ENCODE measurements at places on chromosomes 7 and 10.

DNA sequence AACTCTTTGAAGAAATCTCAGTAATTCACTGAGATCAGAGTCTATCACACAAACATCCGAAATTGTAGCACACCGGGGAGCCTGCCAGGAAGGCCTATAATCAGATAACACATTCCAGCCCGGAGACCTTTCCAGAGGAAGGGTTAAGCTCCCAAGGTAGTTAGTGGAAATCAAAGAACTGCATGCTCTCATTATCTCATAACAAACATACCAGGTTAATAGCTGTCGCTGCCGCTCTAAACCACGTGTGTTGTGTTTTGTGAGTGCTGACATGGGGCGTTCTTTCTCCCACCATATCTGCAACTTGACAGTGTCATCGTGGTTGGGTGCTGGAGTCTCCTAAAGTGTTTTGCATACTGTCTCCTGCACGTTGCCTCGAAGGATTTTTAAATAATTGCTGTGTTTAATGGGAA lies 120.7 kb upstream of the CARD11 start:
- DNase-seq = no peak

GRCh38 chr7:22001345-22002004 lies 55.8 kb upstream of the CDCA7L start:
- DNase-seq = peak; percentile 62

DNA sequence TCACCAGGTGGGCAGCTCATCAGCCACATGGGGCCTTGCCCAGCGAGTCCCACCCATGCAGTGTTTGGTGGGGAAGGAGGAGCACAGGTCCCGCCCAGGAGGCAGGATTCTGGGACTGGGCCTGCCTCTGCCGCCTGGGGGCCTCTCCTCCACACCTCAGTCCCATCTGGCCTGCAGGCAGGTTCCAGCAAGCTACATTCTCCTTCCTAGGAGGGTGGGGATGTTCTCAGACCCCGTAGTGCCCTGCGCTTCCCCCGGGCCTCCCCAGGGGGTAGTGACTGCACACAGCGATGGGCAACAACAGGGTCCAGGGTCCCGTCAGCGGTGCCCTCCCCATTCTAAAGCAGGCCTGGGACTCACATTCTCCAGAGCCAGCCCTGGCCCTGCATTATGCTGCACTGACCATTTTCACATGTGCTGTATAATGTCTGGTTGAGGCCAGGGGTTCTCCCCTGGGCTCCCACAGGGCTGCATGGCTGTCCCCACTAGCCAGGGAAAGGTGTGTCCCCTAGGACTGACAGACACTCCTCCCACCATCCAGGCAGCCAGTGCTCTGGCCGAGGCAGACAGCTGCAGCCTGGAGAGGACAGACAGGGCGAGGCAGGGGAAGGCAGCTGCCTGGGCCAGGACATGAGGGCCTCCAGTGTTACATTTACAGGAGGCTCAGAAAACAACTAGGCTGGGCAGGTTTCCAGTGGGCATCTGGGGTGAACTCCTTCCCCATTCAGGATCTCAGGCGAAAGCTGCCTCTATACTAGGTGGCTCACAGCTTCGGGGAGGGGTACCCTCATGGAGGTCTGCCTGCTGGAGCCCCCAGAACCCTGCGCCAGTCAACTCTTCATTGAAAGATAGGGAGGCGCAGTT lies 9.3 kb downstream of the RASGEF1A start:
- no peak for DNase-seq

- no peak for DNase-seq
Measured at GRCh38 chr7:39130274-39130673, 152.6 kb downstream of the POU6F2 start.

- DNase-seq = no peak
Measured at GRCh38 chr7:27064661-27065060, 31.1 kb downstream of the HOXA1 start.

- no peak for DNase-seq
Measured at GRCh38 chr10:110547139-110547761, 20.2 kb upstream of the SMC3 start.

- no peak for DNase-seq
Measured at GRCh38 chr10:32477499-32477898, 31.6 kb downstream of the CCDC7 start.

- no peak for DNase-seq
Measured at GRCh38 chr7:94182721-94183120, 178.6 kb upstream of the BET1 start.

GRCh38 chr10:50554995-50555568 lies 68.7 kb downstream of the SGMS1 start:
- DNase-seq = no peak

GRCh38 chr10:49279015-49279880 lies 19.7 kb upstream of the C10orf71 start:
- no peak for DNase-seq

- no peak for DNase-seq
Measured at GRCh38 chr7:17369691-17370426, 71.4 kb downstream of the AHR start.

DNA sequence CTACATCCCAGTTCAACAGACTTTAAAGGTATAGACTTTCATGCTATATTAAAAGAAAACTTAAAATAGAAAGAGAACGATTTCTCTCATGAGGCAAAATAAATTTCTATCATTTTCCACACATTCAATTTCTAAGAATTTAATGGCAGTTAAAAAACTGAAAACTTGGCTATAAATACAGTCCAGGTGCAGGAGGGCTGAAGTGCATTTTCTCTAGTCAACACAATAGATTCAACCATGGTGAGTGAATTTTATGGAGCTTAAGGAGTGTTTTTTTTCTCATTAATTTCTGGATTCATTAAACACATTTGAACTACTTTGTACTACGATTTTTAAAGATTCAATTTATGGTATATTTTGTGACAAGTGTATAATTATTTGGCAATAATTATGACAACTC lies 240.8 kb upstream of the SLC26A5 start:
- DNase-seq = no peak

DNA sequence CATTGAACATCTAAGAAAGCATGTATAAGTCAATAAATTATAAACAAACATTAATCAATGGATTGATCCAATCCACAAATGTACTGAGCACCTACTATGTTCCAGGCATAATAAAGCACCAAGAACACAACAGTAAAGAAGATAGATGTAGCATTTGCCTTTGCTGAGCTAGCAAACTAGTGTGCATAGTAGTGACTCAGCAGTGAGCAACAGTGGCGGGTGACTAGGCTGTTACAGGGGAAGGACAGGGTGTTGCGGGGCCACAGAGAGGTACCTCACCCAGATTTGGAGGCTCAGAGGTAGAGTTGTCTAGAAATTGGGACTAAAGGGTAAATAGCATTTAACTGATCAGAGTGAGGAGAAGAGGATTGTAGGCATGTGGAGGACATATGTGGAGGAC lies 83.6 kb downstream of the NXPH1 start:
- DNase-seq = no peak

- no peak for DNase-seq
Measured at GRCh38 chr10:80485076-80485945, 31.2 kb downstream of the TSPAN14 start.

DNA sequence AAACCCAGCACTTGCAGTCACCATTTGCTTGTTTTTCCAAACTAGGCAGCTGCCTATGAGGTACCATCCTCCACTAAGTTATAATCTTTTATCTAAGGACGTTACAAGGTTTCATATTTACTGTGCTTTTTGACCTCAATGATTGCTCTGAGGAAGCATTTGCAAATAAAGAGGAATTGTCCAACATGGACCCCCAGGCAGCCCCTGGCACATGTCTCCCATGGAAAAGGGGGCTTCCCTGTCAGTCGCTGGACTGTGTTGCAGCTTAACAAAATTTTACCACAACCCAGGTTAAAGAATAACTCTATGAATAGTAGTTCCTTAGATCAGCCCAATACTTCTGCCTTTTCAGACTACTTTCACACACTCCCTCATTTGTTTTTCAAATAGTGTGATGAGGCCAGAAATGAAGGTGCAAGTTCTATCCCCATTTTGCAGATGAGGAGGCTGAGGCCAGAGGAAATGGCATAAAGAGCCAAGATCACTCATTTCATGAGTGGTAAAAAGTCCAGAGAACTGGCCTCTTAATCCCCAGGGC lies 52.8 kb upstream of the ZPBP start:
- no peak for DNase-seq

DNA sequence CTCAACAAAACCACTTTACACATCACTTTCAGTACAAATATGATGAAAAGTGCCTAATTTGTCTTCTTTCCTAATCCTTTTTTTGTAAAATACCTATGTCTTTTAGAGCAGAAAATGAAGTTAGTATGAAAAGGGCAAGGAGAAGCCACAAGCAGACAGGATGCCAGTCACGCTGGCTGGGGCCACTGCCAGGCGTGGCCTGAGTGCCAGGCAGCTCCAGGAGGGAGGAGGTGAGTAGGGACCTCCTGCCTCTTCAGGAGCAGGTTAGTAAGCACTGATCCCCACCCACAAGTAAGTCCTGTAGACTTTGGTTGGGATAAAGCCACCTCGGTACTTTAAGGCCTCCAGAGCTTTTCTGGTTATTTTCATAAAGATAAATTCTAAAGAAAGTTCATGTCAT lies 432.0 kb downstream of the GRID1 start:
- no peak for DNase-seq

DNA sequence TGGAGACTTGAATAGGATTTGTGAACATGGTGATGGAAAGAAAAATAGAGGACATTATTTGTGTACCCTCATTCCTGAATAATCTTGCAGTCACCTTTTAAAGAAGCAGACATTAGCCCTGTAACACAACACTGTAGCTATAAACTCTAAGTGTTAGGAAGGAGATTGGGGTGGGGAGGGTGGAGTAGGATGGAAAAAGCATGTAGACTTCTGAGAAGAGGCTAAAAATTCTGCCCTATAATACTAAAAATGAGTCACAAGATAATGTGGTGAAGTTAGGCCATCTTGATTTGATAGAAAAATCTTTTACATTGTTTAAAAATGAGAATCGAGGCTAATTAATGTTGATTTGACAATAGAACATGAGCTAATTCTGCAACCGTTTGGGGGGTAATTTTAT lies 128.8 kb downstream of the LCOR start:
- DNase-seq = no peak

DNA sequence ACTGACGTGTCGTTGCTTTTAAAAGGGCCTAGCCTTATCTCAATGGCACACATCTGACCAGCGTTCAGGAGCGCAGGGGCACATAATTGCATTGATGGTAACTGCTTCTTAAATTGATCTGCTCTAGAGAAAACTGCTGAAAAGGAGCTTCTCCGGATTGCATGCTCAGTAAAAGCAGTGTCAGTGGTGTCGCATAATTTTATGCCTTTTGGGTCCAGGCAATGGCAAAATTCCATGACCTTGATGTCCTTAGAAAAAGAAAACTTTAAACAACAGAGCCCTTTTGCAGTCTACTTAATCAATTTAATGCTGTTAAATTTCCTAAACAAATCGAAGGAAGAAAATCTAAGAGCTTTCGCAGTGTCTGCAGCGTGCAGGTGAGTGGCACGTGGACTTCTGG lies 75.7 kb downstream of the PTPRE start:
- DNase-seq = no peak

- DNase-seq = no peak
Measured at GRCh38 chr7:157061979-157062378, 51.5 kb upstream of the MNX1 start.

DNA sequence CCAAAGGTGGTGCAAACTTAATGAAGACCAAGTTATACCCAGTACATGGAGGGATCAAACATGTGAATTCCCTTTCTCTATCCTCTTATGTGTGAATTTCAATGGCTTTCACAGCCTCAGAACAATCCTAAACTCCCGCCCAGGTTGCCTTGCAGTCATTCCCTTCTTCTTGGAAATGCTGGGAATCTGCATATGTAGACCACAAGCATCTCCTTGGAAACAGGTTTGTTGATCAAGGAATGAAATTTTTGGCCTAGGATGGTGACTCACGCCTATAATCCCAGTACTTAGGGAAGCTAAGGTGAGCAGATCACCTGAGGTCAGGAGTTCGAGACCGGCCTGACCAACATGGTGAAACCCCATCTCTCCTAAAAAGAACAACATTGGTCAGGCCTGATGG lies 77.8 kb upstream of the ABI1 start:
- DNase-seq = no peak

DNA sequence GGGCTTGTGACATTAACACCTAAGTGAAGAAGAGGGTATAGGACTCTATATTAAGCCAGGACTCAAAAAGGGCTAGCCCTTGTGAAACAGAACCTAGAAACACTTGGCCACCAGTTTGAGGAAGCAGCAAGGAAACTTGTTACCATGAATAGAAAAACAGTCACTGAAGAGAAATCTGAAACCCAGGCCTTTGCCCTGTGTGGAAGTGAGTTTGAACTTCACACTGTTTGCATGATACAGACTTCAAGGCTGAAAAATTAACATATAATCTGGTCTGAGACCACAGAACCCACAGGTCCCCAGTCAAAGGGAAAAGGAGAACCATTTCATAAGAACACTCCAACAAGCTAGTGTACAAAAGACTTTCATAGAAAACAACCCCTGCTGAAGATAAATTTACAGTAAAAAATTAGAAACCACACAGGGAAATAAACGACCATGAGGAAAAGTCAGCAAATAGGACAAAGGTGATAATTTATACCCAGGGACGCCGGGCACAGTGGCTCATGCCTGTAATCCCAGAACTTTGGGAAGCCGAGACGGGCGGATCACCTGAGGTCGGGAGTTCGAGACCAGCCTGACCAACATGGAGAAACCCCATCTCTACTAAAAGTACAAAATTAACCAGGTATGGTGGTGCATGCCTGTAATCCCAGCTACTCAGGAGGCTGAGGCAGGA lies 76.1 kb downstream of the SKIDA1 start:
- no peak for DNase-seq

GRCh38 chr7:44065431-44066110 lies at the start of gene PGAM2:
TSS of gene PGAM2 (minus strand) at chr7:44065567. CDS start at chr7:44065529, 38 bp downstream.
- DNase-seq = no peak

- DNase-seq = no peak
Measured at GRCh38 chr7:157339777-157340677, 3.2 kb downstream of the DNAJB6 start.

DNA sequence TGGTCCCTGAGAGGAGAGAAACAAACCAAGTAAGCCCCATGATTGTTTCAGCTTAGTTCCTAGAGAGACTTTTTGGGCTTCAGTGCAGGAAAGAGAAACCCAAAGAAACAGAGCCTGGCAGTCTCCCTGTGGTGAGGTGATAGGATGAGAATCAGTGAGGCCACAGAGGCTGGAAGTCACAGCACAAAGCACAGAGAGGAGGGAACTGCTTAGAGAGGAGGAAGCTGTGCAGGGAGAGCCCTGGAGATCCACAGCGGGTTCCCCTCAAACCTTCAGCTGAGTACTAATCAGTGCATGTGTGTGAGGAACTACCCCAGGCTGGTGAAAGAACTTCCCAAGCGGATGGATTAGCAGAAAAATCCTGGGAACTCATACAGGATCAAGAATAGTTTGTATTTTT lies 27.4 kb upstream of the HECW1 start:
- DNase-seq = no peak

- no peak for DNase-seq
Measured at GRCh38 chr7:155349601-155350331, 52.1 kb downstream of the INSIG1 start.

DNA sequence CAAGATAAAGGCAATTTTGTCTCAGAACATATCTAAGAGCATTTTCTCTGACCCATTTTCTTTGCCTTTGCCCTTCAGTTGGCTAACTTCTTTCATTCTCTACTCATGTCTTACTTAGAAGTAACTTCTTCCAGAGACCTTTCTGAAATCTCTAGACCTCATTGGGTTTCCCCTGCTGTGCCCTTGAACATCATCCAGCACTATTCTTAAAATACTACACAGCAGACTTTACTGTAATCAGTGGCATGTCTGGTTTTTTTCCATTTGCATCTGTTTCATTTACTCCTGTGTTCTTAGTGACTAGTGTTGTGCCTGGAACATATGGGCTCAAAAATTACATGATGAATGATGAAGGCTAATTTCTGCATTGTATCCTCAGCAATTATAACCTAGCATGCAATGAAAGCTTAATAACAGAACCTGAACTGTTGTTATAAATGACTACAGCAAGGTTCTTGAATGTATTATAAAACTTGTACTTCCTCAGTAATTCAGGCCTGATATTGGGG lies 301.9 kb downstream of the CDK14 start:
- DNase-seq = no peak
